ENCODE measurements at places on chromosomes 6 and 20.

DNA sequence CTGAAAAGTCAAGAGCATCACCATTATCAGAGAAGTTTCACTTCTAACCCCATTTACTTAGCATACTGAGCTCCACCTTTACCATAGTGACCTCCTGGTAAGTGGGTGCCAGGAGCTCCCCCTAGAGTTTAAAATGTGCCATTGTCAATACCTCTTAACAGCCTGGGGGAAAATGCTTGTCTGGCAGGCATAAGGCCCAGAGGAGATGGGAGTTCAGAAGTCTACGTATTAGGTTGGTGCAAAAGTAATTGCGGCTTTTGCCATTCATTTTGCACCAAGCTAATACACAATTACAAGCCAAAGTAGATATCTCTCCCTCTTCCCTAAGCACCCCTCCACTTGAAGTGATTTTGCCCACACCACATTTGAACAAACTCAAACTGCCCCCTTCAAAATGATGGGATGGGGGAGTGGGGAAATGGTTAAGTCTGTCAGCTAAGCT is 919.0 kb downstream of the KIF16B start:
- DNase-seq = peak; percentile 80

DNA sequence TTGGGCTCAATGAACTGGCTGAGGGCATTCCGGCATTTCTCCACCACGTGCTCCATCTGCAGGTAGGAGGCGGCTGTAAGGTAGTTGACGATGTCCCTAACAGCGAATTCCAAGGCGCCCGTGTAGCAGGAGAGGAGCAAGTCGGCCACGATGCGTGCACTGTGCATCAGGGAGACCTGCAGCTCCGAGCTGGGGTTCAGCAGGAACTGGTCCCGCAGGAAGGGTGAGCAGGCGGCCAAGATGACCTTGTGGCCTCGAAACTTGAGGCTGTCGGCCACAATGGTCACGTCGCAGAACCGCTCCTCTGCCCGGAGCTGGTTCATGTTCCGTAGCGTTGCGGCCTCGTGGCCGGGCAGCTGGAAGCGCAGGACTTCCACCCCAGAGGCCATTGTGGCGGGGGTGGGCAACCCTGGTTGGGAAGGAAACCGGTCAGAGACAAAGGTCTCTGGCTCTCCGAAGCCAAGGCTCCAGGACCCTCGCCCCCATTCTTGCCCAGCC is 920 bp downstream of the ZBTB12 start:
- peak; percentile 58 for DNase-seq

DNA sequence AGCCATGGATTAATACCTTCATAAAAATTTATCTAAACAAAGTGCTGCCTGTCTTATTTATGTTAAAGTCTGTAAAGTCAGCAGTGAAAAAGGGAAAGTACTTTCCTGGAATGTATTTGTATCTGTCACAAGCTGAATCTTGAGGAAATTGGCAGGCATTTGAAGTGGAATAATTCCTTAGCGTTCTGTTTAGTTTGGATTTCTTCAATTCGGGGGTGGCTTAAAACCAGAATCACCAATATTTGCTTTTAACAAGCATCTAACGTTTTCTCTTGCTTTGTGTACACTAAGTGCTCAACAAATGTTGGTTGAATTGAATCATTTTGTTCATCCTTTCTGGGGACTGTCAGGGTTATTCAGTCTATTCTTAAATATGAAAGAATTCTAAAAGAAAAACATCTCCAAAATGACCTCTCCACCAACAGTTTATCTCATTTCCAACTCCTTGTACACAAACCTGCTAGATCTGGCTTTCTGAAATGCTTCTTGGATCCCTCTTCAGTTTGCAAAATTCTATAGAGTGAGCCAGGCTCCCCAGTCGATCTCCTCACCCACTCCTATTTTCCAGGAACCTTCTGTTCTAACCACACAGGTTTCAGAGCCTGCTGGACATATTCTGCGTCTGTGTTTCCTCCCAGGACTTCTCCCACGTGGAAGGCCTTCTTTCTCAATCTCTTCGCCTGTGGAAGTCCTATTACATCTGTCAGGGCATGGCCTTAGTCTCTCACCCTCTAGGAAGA is 2.0 kb upstream of the NPEPL1 start:
- peak; percentile 23 for DNase-seq

- DNase-seq = no peak
These were observed 215.9 kb downstream of the DOK5 start for GRCh38 chr20:54691327-54691726.

DNA sequence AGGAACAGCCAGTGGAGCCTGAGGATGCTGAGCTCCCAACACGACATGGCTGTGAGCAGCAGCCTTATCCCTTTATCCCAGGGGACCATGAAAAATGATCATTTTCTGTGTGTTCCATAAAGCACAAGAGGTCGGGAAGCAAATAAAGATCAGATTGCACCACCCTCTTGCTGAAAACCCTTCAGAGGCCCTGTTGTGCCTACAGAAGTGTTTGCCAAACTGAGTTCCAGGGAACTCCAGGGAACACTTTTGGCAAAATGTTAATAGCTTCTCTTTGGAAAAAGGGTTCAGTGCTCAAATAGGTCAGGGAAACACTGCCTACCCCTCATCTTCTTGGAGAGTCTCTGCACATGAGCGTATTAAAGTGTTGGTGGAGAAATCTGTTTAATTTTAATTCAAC is 24.4 kb downstream of the ARMC2 start:
- no peak for DNase-seq

GRCh38 chr6:113564371-113565171 is 292.6 kb upstream of the MARCKS start:
- DNase-seq = peak; percentile 94

All from H9 (cell line).